Naive thymus-derived CD4-positive, alpha-beta T cell (primary cell): ENCODE measurements at places on chromosomes 13 and 19.

DNA sequence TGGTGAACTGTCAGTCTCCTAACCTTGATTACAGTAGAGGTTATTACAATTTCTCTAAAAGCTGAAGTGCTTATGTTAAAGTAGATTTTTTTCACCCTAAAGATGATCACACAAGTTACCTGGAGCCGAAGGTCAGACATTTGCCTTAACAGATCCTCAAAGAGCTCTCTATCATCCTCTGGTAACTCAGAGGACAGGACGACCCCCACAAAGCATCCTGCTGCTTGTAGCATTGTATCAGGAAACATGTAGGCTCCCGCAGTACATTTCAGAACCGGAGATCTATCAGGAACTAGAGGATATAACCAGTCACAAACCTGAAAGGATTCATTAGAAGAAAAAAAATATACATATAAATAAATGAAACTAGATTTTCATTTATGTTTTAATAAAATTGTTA lies 14.9 kb downstream of the SPART start:
- DNase-seq, result no peak

GRCh38 chr19:40414542-40415535 lies 1.7 kb upstream of the PRX start:
- no peak for DNase-seq

GRCh38 chr13:98571955-98572662 lies 4.8 kb downstream of the STK24 start:
- no peak for DNase-seq

- DNase-seq, result no peak
Measured at GRCh38 chr13:90974249-90974975, 373.1 kb upstream of the MIR17HG start.

DNA sequence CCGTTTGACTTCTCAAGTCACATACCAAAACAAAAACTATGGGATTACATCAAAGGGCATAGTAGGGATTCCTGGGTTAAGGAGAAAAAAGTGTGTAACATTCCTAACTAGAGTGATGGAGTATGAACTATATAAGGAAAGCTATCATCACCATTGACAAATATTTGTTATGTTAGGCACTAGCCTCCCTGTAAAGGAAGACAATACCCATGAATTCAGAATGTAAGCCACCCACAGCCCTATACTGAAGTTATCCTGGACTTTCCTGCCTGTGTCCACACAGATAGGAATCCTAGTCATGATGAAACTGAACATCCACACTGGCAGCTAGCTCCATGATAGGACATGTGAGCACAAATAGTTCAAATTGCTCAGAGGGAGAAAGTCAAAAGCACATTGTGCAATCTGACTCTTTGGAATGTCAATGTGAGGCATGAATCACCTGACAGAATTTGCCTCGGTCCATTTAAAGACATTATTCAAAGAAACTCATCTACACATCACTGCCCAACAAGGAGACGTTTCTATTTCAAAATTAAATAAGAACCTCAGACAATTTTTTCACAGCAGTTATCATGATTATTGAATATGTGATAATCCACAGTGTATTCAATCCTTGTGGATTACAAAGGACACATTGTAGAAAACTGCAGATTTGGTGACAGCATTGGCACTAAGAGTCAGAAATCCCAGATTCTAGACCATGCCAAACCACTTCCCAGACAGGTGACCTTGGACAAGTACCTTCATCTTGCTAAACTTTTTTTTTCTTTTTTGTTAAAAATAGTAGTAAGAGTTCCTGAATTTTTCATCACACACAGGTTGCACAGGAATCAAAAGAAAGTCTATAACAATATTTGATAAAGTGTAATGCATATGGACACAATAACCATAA lies 529.3 kb downstream of the IRS2 start:
- DNase-seq, result no peak
